Activated CD4-positive, alpha-beta T cell treated with anti-CD3 and anti-CD28 coated beads, Interleukin-2, Interleukin-6, amounts not matched to agents 100 ng/mL and 50 ng/mL, durations not matched to agents 16 hours and 8 hours (primary cell): ENCODE measurements at places on chromosomes 11 and 22.
A peak's percentile ranks its signal among the peaks of the same experiment; 100 is the strongest.

- no peak for DNase-seq
Observed at GRCh38 chr11:37830529-37830928, 1232.5 kb upstream of the RAG2 start.

- DNase-seq, result no peak
Observed at GRCh38 chr11:28537822-28538221, 429.6 kb downstream of the METTL15 start.

DNA sequence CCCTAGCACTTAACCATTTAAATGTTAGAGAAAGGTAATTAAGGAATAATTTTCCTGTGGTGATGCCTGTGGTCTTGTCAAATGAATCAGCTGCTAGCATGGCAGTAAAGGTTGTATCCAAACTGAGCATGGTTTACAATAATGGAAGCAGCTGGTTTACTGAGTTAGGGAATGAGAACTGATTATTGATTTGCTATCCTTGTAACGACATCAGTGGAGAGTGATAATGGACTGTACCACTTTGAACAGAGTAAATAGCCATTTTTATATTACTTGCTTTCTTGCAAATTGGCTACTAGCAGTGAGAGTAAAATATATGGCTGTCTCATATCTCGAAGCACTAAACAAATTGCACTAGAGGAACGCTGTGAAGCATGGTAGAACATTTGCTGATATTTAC, 589.0 kb upstream of the ANO5 start:
- DNase-seq, result no peak

DNA sequence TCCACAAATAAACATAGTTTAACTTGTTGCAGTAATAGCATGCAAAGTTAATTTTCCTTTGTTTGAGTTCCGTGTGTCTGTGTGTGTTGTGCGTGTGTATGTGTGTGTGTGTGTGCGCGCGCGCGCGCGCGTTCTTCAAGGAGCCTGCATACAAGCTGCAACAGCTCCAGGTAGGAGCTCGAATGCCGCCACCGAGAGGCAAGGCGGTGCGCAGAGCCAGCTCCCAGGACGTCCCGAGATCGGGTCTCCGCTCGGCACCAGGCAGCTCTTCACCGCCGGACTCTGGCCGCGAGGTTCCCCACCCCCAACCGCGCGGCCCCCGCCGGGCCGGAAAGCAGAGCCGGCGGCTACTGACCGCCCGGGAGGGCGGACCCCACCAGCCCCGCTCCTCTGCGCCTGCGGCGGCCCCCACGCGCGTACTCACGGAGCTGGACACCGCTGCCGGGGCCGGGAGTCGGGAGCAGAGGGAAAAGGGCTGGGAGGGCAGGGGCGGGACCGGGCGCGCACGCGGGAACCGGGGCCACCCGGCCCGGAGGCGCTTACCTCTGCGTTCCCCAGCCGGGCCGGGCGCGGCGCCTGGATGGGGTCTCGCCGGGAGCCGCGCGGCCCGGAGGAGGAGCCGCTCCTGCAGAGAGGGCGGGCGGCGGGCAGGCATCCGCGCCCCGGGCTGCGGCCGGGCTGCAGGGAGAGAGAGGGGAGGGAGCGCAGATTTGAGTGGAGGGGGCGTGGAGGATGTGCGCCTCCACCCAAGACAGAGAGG, 40.4 kb upstream of the AKIP1 start:
- peak; percentile 38 for DNase-seq

GRCh38 chr22:47377926-47378560, 615.6 kb downstream of the TBC1D22A start:
- DNase-seq, result no peak

- DNase-seq, result peak; percentile 43
Observed at GRCh38 chr11:132312701-132313111, 942.3 kb downstream of the NTM start.

GRCh38 chr22:39188809-39189208, 36.3 kb upstream of the CBX7 start:
- DNase-seq, result no peak

GRCh38 chr11:92960886-92961285, 8.6 kb upstream of the MTNR1B start:
- no peak for DNase-seq

- no peak for DNase-seq
Observed at GRCh38 chr11:29518389-29519174, 498.2 kb downstream of the KCNA4 start.

DNA sequence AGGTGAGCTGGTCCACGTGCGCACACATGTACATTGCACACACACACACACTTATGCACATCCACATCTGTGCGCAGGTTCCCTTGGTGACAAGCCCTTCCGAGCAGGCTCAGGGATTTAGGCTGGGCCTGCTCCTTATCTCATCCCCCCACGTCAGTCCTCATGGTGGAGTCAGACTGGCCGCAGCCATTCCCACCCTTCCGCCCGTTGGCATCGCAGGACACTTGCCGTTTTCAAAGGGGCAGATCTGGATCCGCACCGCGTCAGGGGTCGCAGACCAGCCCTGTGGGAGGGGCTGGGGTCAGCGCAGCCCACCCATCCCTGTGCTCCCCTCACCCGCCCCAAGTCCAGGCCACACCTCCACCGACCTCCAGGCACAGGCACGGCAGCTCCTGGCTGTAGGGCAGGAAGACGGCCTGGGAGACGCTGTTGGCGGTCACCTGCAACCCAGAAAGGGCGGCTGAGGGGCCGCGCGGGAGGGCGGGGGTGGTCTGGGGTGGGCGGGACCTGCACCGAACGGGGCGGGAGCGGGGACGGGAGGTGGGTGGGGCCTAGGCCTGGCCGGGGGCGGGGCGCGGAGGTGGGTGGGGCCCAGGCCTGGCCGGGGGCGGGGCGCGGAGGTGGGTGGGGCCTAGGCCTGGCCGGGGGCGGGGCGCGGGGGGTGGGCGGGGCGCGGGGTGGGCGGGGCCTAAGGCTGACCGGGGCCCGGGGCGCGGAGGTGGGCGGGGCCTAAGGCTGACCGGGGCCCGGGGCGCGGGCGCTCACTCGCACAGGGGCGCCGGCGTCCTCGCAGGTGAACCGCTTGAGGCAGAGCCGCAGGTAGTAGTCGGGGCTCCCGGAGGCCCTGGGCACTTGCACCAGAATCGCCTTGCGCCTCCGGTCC, 13.3 kb downstream of the IL17REL start:
- peak; percentile 41 for DNase-seq
